ENCODE measurements at places on chromosomes 2 and 18. TPM values are rescaled to one million over a fixed set of nuclear protein-coding genes. Genes with fewer than 3 reads are reported as not detected.

RRM2 gene
- total RNA-seq, result 368 TPM

CGREF1 gene
- 4.3 TPM for total RNA-seq

USP37 gene
- total RNA-seq, result 53.2 TPM

CFAP65 gene
- total RNA-seq, result not detected

TM4SF20 gene
- not detected for total RNA-seq

GAL3ST2 gene
- 0.89 TPM for total RNA-seq

GRCh38 chr2:98515250-98515991 is 70.8 kb downstream of the INPP4A start:
- DNase-seq, result peak; percentile 53

- peak; percentile 30 for DNase-seq
These were observed 48.0 kb upstream of the MRPL33 start for GRCh38 chr2:27723372-27724144.

- DNase-seq, result no peak
These were observed 2.7 kb downstream of the METTL5 start for GRCh38 chr2:169822036-169822435.

DNA sequence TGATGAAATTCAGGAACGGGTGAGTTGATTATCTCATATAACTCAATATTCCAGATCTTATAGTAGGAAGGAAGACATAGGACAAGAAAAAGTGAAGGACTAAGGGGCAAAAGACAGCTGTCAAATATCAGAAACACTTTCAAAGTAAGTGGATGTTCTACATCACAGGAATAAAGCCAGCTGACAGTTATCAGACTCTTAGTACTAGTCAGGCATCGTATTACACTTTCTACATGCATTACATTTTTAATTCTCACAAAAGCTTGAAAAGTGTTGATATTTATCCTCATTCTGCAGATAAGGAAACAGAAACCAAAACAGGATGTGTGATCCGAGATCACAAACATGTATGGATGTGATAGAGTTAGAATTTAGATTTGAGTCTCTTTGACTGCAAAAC is 63.4 kb downstream of the DNAH6 start:
- DNase-seq, result no peak

DNA sequence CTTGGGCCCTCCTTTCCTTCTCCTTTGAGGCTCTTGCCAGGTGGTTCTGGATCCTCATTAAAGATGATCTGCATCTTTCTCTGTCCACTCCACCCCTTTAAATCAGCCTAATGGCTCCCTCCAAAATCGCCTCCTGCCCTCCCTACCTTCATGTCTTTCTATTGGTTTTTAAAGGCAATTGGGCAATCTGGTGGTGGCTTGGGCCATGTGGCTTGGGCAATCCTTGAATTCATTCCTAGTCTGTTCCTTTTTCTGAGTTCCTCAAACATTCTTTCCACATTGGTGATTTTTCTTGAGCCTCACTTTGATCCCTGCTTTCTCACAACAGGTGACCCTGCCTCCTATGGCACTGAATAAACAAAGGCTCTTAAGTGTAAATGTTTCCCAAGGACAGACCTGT is 266.2 kb upstream of the REV1 start:
- no peak for DNase-seq

GRCh38 chr2:41966920-41967319 is 80.9 kb upstream of the PKDCC start:
- no peak for DNase-seq

DNA sequence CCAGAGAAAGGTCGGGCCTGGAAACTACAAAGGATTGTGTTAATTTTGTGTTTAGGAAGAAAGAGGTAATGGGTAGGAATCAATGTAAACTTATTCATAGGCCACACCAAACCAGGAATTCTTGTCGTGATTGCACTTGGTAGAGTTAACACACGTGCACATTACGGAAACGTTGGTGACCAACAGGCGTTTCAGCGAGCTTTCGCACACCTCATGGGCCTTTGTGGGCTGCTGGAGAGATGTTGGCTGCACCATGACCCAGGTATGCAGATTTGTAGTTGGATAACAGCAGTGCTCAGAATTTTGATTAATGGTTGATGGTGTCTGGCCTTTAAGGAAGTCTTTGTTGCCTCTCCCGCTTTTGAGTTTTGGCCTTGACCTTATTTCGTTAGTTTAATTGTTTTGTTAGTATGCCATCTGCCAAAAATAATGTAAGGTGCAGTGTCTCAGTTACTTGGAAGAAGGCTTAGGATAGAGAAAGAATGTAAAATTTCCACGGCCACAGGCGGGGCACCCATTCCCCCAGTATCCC is 1.9 kb downstream of the ZNF236 start:
- no peak for DNase-seq

DNA sequence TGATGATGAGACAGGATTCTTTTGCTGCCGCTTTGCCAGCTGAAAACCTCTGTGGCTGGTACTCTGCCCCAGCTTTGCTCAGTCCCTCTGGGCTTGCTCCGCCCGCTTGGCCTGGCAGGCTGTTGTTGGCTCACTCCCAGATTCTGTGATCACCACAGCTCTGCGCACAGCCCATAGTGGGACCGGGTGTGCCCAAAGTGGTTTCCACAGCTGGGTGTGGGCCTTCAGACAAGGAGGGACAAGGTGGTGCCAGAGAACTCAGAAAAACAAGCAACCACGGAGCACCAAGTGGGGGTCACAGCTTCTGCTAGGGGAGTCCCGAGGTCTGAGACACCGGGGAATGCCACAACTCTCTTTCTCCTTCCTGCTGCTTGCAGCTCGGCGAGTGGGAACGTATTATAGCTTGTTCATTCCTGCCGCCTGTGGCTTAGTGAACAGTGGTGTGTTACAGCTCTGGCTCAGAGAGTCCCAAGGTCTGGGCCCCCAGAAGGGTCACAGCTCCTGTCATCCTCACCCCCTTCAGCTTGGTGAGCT is 9.2 kb upstream of the KYNU start:
- no peak for DNase-seq

GRCh38 chr2:164754157-164755093 is 87.2 kb downstream of the COBLL1 start:
- DNase-seq, result no peak

GRCh38 chr2:18959952-18960717 is 370.8 kb upstream of the NT5C1B start:
- DNase-seq, result no peak

DNA sequence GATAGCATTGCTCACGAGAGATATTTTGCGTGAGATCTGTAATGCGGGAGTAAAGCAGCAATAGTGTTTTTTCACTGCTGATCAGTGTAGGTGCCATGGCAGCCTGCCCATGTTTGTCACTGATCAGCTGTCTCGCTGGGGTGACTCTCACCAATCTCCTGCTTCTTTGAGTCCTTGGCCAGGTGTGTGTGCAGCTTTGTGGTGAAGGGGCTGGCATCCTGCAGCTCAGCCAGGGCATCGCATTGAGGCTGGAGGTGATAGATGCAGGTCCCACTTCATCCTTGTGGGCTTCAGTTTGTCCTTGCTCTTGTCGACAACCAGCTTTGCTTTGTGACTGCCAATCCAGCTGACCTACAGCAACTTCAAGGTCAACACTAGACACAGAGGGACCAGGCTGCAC is 258.3 kb upstream of the CXCR4 start:
- peak; percentile 49 for DNase-seq

DNA sequence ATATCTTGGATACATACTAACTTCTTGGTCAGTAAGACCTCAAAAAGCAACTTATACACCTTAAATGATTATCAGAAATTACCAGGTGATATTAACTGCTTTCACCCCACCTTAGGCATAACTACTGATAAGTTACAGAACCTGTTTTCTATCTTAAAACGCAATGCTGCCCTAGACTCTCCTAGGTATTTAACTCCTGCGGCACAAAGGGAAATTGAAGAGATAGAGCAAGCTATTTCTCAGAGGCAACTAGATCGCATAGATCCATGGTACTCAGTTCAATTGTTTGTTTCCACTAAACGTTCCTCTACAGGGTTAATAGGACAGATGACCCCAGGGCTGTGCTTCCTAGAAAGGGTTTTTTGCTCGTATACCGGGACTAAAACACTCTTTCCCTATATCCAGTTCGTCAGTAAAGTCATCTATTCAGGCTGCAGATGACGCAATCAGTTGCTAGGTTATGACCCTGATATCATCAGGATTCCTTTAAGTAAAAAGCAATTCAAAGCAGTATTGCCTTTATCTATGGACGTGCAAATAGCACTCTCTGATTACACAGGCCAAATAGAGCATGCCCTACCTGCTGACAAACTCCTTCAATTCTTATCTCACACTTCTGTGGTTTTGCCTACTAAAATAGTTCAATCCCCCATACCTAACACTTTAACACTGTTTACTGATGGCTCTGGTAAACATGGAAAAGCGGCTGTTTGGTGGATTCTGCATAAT is 62.3 kb upstream of the MYO3B start:
- DNase-seq, result no peak
